ENCODE measurements at places on chromosomes 13 and 19.

- DNase-seq: no peak
Observed at GRCh38 chr13:75458696-75459422, 23.1 kb downstream of the TBC1D4 start.

DNA sequence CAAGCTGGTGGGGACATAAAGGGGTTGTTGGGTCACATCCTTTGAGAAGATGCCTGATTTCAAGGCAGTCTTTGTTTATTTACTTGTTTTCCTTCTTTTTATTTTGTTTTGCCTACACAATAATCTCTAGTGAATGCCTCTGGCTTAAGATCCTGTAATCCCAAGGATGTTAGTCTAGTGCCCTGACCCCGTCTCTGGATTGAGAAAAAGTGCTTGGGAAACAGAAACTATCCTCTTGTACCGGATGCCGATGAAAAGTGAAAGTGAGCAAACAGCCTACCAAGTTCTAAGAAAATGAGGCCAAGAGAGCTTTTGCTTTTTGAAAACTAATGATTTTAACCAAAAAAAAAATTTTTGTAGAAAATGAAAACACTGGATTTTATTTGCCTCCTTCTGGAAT is 42.1 kb upstream of the C1QTNF9 start:
- DNase-seq: no peak

DNA sequence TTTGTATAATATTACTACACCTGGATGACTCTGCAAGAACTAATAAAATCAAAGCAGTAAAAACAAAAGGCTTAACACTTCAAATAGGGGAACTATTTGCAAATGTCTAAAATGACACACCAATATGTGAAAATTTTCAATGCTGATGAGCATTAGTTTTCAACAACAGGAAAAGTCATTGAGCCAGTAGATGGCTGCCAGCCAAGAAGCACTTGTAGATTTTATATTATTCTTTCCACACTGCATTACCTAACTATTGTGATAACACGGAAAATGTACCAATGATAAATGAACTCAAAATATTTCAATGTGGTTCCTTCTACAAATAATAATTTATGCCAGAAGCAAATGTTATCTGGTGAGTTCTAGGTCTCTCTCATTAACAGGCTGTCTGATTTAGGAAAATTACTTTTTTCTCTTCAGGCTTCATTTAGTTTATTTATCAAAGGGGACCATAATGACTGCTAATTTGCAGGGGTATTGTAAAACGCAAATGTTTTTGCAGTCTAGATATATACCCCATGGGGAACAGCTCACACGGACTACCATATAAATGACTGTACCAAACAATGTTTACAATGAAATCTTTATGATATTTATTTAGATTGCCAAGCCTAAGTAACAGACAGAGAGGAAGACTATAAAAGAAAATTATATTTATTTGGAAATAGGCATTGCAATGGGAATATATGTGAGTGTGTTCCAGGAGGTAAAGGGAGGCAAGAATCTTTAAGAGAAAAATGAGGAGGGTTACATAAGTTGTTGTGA is 407.8 kb downstream of the LIG4 start:
- DNase-seq: no peak

DNA sequence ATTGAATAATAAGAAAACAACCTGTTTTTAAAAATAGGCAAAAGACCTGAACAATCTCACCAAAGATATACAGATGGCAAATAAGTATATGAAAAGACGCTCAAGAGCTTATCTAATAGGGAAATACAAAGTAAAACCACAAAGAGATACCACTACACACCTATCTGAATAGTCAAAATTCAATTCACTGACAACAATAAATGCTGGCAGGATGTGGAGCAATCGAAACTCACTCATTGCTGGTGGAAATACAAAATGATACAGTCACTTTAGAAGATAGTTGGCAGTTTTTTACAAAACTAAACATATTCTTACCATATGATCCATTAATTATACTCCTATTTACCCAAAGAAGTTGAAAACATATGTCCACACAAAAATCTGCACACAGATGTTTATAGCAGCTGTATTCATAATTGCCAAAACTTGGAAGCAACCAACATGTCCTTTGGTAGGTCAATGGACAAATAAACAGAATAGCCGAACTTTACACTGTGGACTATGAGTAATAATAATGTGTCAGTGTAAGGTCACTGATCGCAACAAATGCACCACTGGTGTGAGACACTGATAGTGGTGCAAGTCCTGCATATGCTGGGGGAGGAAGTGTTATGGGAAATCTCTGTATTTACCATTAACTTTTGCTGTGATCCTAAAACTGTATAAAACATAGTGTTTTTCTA is 20.8 kb downstream of the ZC3H13 start:
- no peak for DNase-seq

GRCh38 chr19:32173836-32174235 is 171.6 kb upstream of the ZNF507 start:
- DNase-seq: no peak

DNA sequence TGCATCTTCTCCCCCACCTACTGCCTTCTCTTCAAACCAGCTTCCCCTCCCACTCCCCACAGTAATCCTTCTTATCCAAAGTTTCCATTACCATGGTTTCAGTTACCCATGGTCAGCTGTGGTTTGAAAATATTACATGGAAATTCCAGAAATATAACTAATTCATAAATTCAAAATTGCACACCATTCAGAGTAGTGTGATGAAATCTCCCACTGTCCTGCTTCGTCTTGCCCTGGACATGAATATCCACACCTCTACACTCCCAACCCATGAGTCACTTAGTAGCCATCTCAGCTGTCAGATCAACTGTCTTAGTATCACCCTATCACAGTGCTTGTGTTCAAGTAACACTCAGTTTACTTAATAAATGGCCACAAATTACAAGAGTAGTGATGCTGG is 3.8 kb upstream of the KCTD12 start:
- DNase-seq: no peak

GRCh38 chr13:33381180-33381579 is 95.6 kb upstream of the STARD13 start:
- DNase-seq: no peak

DNA sequence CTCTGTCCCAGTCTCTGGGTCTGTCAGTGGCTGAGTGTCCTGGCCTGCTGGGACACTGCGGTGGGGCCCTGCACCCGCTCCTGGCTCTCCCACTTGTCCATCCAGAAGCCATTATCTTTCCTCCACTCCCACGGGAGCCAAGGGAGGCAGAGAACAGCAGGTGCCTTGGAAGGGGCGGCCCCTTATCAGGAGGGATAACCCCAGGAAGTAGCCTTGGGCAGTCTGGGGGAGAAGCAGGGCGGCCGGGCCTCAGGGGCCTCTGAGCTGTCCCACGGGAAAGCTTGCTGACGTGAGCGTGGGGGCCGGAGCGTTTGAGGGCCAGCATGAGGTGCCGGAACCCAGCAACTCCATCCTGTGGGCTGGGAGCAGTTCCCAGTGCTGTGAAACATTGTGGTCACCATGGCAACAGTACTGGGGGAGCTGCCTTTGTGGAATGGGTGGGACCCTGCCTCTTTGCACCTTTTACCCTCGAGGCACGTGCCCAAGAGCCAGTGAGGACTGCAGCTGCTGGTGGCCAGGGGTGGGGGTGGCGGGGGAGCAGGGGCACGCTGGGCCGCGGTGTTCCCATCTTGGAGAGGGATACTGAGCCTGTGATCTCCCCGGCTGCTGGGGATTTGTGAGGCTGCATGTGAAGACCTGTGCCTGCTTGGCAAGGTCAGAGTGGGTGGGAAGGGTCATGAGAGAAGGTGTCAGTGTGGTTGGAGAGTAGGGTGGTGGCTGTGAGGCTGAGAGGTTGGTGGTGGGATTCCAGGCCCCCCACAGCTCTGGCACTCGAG is 20.9 kb downstream of the KLHL26 start:
- DNase-seq: no peak

DNA sequence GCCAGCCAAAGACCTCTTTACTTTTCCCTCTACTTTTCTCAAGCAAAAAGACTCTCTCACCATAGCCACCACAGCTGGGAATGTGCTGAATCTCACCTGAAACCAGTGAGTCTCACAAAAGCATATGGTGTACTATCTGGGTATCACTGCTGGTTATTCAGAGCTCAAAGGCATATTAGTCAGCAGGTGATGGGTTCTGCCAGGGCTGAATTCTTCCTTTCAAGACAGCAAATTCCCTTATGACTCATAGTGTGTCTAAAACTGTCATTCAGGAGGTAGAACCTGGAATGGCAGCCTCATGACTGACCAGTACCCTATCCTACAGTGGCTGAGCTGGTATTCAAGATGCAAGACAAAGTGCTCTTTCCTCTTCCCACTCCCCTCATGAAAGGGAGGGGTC is 2859.1 kb downstream of the PCDH9 start:
- no peak for DNase-seq

GRCh38 chr13:48594096-48594815 is 59.5 kb upstream of the CYSLTR2 start:
- no peak for DNase-seq

- peak; percentile 59 for DNase-seq
Observed at GRCh38 chr19:58570770-58571574, 2.2 kb downstream of the MZF1 start.

DNA sequence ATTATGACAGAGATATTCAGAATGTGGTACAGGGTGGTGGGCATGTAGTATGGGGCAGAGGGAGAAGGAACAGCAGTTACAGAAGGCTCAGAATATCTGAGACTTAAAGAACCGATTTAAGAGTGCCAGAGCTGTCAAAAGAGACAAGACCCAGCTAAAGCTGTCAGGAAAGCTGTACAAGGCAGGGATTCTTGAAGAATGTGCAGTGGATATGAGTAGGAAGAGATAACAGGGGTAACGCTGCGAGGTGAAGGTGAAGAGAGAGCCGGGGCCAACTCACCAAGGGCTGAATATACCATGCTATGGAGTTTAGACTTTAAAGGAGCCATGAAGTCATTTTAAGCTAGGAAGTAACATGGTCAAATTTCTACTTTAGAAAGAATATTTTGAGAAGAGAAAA is 381.0 kb downstream of the DIAPH3 start:
- DNase-seq: no peak

DNA sequence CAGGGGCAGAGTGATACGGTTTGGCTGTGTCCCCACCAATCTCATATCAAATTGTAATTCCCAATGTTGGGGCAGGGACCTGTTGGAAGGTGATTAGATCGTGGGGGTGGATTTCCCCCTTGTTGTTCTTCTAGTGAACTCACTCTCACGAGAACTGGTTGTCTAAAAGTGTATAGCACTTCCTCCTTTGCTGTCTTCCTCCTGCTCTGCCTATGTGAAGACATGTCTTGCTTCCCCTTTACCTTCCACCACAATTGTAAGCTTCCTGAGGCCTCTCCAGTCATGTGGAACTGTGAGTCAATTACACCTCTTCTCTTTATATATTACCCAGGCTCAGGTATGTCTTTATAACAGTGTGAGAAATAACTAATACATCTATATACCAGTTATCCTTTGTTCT is 706.4 kb upstream of the KLHL1 start:
- no peak for DNase-seq

DNA sequence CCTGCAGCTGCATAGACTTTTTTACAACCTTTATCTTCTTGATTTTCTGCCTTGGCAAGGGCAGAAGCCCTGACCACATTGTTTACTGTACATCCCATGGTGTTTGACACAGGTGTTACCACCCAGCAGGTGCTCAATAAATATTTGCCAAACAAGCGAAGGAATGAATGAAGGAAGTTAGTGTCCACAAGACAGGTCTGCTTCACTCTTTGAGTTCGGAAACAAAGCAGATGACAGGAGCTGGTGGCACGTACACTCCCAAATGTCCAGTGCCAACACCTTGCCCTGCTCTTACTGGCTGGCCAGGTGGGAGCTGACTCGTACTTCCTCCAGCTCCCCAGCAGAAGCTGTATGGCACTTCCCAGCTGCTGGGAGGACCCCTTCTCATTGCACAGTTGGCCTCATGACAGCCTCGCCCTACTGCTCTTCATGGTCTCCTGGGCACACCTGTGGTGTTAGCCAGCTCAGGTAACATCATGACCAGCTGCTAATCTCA is 22.0 kb upstream of the MUC16 start:
- no peak for DNase-seq

GRCh38 chr13:44417876-44418275 is 44.3 kb downstream of the SERP2 start:
- no peak for DNase-seq

DNA sequence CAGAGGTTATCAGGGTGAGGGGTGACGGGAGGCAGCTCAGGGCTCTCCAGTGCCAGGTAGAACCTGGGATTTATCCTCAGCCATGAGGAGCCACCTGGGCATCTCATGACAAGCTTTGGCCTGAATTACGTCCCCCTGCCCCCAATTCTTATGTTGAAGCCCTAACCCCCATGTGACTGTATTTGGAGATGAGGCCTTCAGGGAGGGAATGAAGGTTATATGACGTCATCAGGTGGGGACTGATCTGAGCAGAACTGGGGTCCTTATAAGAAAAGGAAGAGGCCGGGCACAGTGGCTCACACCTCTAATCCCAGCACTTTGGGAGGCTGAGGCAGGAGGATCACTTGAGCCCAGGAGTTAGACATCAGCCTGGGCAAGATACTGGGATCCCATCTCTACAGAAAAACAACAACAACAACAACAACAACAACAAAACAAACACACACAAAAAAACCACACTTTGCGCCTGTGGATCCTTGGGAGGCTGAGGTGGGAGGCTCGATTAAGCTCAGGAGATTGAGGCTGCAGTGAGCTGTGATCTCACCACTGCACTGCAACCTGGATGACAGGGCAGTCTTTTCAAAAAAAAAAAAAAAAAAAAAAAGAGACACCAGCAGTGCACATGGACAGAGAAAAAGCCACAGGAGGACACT is 18.4 kb downstream of the ZFR2 start:
- no peak for DNase-seq

GRCh38 chr13:21675095-21675991 is 4.5 kb downstream of the FGF9 start:
- peak; percentile 75 for DNase-seq

- no peak for DNase-seq
Observed at GRCh38 chr19:1447504-1447903, 2.4 kb upstream of the APC2 start.

DNA sequence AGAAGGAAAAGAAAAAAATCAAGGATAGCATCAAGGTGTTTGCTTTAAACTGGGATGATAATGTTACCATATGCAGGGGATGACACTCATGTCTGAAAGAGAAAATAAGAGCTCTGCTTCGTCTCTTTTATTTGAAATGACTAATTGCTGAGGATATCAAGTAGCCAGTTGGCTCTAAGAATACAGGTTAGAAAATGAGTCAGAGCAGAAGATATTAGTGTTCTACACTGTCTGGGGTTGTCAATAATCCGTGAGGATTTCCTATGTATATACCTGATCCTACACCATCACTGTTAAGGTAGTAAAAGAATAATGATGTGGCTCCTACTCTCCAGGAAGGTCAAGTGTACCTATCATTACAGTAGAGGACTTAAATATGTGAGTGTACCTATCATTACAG is 562.5 kb downstream of the GPC6 start:
- DNase-seq: no peak
